ENCODE measurements at places on chromosomes 16 and 17. TPM values are rescaled to one million over a fixed set of nuclear protein-coding genes. Genes with fewer than 3 reads are reported as not detected.
A peak's percentile ranks its signal among the peaks of the same experiment; 100 is the strongest.

DNA sequence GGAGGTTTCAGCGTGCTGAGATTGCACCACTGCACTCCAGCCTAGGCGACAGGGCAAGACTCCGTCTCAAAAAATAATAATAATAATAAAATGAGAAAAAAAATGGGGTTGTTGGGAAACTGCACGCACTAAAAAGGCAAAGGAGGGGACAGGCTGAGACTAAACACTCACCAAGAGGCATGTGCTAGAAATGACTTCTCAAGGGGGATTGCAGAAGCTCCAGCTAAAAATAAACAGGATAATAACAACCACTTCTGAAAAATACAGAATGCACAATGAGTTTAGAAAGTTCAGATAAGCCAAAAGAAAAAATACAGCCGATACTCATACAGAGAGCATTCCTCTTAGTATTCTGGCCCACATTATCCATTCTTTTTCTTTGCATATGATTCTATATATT is 15.1 kb upstream of the TIMP2 start:
- H3K4me1 ChIP-seq = peaks cover 8% of the 10 kb centered on the region
- H3K36me3 ChIP-seq = no peaks in the 10 kb centered on the region
- DNase-seq = no peak
- no peaks in the 10 kb centered on the region for H3K27me3 ChIP-seq
- H3K27ac ChIP-seq = no peak overlapping the region
- H3K4me3 ChIP-seq = no peak overlapping the region

- DNase-seq = peak; percentile 52
- H3K4me3 ChIP-seq = no peak overlapping the region
- no peak overlapping the region for H3K27ac ChIP-seq
- no peaks in the 10 kb centered on the region for H3K27me3 ChIP-seq
Measured at GRCh38 chr16:12896562-12896961, 4.8 kb upstream of the SHISA9 start.

Gene CCDC200
- not detected for total RNA-seq

DNA sequence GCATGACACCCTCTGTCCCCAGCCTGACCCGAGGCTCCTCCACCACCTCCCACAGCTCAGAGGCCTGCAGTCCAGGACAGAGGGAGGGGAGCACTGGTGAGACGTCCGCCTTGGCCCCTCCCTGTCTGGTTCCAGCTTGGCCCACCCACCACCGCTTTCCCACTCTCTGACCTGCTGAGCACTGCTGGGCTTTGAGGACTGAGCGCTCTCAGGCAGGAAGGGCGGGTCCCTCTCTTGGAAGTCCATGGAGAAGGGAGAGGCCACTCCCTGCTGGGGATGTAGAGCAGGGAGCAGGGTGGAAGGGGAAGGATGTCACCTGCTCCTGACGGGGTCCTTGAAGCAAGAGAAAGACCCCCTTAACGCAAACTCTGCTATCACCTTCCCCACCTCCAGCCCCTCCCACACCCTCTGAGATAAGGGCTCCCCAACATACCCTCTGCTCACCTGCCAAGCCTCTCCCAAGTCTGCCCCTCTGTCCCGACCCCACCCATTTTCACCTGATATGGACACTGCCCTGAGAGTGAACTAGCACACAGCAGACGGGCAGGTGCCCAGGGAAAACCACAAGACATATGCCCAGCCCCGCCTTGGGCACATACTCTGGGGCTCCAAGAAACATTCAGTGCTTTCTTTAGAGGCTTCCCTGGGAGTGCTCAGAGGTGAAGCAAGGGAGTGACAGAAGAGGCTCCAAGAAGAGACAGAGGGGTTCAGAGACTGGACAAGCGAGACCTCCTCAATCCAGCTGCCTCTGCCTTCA is 1.4 kb downstream of the OSBPL7 start:
- H3K27me3 ChIP-seq = no peaks in the 10 kb centered on the region
- peak overlapping the region; percentile 76 for H3K4me3 ChIP-seq
- peak overlapping the region; percentile 87 for H3K27ac ChIP-seq
- peaks cover 69% of the 10 kb centered on the region for H3K36me3 ChIP-seq
- DNase-seq = peak; percentile 84
- peaks cover 30% of the 10 kb centered on the region for H3K4me1 ChIP-seq

DNA sequence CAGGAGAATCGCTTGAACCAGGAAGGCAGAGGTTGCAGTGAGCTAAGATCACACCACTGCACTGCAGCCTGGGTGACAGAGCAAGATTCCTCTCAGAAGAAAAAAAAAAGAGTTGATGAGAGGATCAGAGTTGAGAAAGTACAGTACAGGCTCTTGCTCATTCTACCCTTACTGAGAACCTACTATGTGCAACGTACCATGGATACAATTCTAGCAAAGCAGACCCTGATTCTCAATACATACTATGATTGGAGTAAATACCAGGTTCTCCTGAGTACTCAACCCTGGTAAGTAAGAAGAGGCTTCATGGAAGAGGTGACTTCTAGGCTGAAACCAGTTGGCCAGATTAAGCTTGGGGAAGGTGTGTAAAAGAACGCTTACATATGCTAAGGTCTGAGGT is 1.2 kb downstream of the RFFL start:
- H3K4me1 ChIP-seq = peaks cover 17% of the 10 kb centered on the region
- H3K4me3 ChIP-seq = no peak overlapping the region
- H3K27ac ChIP-seq = no peak overlapping the region
- no peak for DNase-seq
- no peaks in the 10 kb centered on the region for H3K27me3 ChIP-seq

GRCh38 chr16:28590384-28591340 is 6.2 kb downstream of the SULT1A2 start:
- no peak for DNase-seq
- peaks cover 74% of the 10 kb centered on the region for H3K36me3 ChIP-seq
- no peaks in the 10 kb centered on the region for H3K4me1 ChIP-seq
- H3K4me3 ChIP-seq = no peak overlapping the region
- no peaks in the 10 kb centered on the region for H3K27me3 ChIP-seq
- no peak overlapping the region for H3K27ac ChIP-seq

DNA sequence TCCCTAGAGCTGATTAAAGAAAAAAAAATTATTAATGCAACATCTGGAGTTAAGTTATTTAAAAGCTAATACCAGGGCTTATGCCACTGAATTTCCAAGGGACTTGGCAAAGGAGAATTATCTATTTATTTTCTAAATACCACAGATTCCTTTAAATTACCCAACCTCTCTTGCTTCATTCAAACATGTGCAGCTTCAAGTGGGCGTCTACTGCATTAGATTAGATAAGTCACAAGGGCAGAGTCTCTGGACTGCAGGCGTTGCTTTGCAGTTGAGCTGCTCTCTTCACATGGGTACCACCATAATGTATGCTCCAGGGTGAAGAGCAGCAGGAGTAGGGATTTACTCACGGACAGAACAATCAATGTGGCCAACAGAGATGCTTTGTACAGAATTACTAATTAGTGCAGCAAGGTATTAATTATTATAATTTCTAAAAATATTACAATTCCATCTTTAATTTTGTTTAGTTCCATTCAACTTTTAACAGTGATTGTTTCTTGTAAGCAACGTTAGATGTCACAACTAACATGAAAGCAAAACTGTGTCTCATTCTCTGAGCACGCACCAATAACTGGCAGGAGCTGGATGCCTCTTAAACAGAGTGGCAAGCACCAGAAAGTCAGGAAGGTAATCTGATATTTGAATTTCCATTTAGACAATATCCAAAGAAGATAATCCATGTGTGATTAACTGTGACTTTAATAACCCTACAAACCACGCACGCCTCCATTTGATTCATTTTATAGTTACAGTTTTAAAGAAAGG is 214.2 kb downstream of the STX8 start:
- H3K4me3 ChIP-seq = no peak overlapping the region
- H3K27ac ChIP-seq = no peak overlapping the region
- H3K36me3 ChIP-seq = no peaks in the 10 kb centered on the region
- H3K27me3 ChIP-seq = no peaks in the 10 kb centered on the region

DNA sequence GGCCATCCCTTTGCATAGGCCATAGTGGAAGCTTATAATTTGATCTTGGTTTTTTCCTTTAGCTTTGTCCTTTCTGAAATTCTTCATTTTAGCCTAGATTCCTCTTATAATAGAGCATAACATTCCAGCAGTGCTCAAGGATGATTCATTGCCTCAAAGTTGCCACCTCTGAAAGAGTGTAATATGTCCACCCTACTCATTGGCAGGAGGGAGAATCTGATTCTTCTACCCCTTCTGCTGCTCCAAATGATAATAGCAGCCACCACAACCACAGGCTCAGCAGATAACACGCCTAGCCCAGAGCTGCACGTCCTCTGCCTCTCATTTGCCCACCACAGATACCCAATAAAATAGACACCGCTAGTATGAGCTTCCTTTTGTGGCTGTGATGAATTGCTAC is 337.4 kb upstream of the HSBP1 start:
- no peaks in the 10 kb centered on the region for H3K4me1 ChIP-seq
- H3K4me3 ChIP-seq = no peak overlapping the region
- no peak overlapping the region for H3K27ac ChIP-seq

GRCh38 chr17:79023886-79024771 is at the start of gene C1QTNF1:
TSS of gene C1QTNF1 (plus strand) at chr17:79024169. CDS start at chr17:79043969, 19,800 bp downstream.
- no peaks in the 10 kb centered on the region for H3K27me3 ChIP-seq
- H3K4me3 ChIP-seq = peak within 1 kb of the TSS; percentile 64
- no peaks in the 10 kb centered on the region for H3K36me3 ChIP-seq
- H3K4me1 ChIP-seq = peaks cover 100% of the 10 kb centered on the region
- peak within 1 kb of the TSS; percentile 14 for H3K27ac ChIP-seq

DNA sequence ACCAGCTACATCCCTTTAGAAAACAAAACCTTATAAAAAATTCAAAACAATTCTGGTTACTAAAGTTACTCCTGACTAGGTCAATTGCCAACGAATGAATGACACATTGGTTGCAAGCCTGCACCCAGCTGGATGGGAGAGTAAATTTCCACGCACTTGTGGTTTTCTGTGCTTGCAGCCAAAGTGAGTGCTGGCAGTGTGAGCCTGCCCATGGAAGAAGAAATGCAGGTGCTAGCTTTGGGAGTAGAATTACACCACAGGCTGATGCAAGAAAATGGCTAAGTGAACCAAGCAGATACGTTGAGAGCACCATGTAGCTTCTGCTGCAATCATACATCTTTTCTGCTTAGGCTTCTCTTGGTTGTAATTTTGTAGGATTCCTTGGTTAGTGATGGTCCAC is 74.6 kb downstream of the SYCE1L start:
- H3K27ac ChIP-seq = no peak overlapping the region
- no peak for DNase-seq
- H3K4me1 ChIP-seq = no peaks in the 10 kb centered on the region
- H3K36me3 ChIP-seq = no peaks in the 10 kb centered on the region
- H3K27me3 ChIP-seq = no peaks in the 10 kb centered on the region
- H3K4me3 ChIP-seq = no peak overlapping the region

DNA sequence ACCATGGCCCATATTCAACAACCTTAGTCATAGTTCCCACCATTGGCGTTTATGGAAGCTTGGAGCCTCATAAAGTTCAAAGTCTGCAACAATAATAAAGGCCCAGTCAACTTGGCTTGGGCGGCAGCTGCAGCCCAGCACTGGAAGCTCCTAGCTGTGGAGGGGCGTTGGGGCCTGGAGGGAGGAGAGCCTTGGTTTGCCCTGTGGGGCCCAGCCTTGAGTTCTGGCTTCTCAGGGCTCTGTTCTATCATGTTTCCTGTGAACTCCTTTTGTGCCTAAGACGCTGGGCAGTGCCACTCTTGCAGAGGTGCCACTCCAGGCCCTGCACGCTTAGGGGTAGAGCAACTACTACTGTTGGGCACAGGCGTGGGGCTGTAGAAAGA is 927 bp upstream of the ENGASE start:
- DNase-seq = peak; percentile 80
- no peak overlapping the region for H3K4me3 ChIP-seq
- peaks cover 12% of the 10 kb centered on the region for H3K36me3 ChIP-seq
- no peaks in the 10 kb centered on the region for H3K27me3 ChIP-seq
- peaks cover 30% of the 10 kb centered on the region for H3K4me1 ChIP-seq
- H3K27ac ChIP-seq = peak overlapping the region; percentile 93

Gene SLFN13
- 25.0 TPM for total RNA-seq

DNA sequence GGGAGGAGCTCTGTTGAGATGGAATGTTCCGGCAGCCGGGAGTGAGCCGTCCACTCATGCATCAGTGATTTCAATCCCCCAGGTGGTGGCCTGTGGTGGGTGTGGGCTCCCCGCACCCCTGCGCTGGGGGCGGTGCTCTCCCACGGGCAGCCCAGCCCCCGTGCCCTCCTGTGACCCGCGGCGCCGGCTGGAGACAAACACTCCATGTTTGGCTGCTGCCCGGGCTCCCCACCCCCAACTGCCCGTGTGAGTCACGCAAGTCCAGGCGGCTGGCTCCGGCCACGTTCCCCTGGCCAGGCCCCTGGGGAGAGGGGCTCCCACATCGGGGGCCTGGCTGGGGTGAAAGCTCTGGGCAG is 29.4 kb downstream of the CACNA1H start:
- no peak overlapping the region for H3K4me3 ChIP-seq
- H3K36me3 ChIP-seq = no peaks in the 10 kb centered on the region
- H3K27ac ChIP-seq = peak overlapping the region; percentile 76

Data from stomach (tissue), 19 donors.